Naive thymus-derived CD8-positive, alpha-beta T cell (primary cell): ENCODE measurements at places on chromosomes 5 and 9. TPM values are rescaled to one million over a fixed set of nuclear protein-coding genes. Genes with fewer than 3 reads are reported as not detected.

DNA sequence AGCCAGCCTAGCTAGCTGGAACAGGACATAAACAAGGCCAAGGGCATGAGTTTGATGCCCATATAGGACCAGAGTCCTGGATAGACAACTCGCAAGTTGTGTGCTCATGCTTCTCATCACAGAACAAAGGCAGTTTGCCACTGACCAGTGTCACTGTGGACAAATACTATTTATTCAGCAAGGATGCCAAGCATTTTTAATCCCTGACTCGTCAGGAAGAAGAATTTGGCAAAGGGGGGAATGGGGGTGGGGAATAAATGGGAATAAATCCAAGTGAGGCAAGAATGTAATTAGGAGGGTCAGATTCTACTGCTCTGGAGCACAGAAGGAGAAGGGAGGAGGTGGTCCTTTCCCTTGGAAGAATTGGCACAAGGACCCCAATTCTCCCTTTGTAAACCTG lies 46.8 kb upstream of the ANKRD55 start:
- DNase-seq: no peak

GRCh38 chr5:392431-392988 lies 50.5 kb upstream of the EXOC3 start:
- DNase-seq: peak; percentile 77

- no peak for DNase-seq
These were observed 200.4 kb downstream of the ARRDC3 start for GRCh38 chr5:91182763-91183162.

DNA sequence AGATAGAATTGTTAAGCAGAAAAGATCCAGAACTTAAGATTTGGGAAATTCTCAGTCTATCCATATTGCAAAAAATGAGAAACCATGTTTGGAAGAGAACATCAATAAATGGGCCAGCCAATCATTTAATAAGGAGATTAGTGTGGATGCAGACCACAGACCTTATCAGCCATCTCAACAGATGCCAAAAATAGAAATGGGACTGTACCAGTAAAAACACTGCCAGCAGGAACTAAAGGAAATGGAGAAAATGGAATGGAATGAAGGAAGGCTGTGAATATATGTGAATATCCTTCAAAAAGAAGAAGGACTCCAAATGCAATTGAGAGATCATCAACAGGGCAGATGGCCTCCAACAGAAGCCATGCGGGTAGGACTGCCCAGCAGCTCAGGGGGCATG lies 52.7 kb upstream of the ZNF618 start:
- DNase-seq: no peak

GRCh38 chr9:567128-567746 lies 274.3 kb upstream of the DMRT1 start:
- DNase-seq: no peak

GRCh38 chr9:79129865-79130480 lies 441.8 kb upstream of the TLE4 start:
- no peak for DNase-seq

- DNase-seq: no peak
These were observed 97.0 kb downstream of the MEF2C start for GRCh38 chr5:88785746-88786565.

The LCNL1 gene
- total RNA-seq: 0.44 TPM

The EFCAB9 gene
- not detected for total RNA-seq

The C5orf52 gene
- total RNA-seq: not detected
